NCI-H524 (cell line): ENCODE measurements at places on chromosomes 1 and 21.

GRCh38 chr1:160726114-160726497, 12.9 kb upstream of the SLAMF7 start:
- DNase-seq: no peak

DNA sequence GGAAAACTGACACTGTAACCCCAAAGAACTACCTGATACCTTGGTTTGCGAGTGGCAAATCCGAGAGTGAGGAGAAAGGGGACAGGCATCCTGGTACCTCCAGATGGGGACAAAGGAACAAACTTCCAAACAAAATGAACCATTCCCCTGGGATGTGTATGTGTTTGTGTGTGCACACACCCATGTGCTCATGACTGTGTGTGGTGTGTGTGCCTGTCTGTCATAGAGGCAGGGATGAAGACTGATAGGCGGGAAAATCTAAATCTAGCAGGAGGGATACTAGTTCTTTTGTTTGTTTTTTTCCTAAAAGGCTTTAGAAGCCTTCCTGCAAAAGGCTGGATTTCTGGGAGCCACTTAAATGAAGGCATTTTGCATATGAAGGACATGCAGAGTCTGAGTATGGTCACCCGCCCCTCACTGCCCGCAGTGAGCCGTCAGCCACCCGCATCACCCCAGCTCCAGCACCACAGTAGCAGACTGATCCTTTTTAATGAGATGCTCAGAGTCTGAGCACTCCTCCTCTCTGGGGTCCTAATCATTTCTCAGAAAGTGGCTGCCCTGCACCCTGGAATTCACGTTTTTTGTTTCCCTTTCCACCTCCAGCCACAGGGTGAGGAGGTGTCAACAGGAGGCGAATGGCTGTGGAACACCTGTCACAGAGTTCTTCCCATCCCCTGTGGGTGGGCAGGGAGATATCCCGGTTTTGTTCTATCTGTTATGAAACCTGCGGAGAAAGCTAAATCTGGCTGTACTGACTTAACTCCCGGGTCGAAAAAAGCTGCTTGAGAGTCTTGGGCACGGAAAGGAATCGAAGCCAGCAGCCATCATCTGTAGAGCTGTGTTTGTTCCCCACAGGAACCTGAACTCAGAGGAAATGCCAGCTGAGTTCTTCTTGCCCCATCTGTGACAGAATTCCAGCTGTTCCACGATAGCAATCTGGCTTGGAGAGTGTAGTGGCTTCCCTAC, 34.9 kb downstream of the UTP25 start:
- peak; percentile 36 for DNase-seq

DNA sequence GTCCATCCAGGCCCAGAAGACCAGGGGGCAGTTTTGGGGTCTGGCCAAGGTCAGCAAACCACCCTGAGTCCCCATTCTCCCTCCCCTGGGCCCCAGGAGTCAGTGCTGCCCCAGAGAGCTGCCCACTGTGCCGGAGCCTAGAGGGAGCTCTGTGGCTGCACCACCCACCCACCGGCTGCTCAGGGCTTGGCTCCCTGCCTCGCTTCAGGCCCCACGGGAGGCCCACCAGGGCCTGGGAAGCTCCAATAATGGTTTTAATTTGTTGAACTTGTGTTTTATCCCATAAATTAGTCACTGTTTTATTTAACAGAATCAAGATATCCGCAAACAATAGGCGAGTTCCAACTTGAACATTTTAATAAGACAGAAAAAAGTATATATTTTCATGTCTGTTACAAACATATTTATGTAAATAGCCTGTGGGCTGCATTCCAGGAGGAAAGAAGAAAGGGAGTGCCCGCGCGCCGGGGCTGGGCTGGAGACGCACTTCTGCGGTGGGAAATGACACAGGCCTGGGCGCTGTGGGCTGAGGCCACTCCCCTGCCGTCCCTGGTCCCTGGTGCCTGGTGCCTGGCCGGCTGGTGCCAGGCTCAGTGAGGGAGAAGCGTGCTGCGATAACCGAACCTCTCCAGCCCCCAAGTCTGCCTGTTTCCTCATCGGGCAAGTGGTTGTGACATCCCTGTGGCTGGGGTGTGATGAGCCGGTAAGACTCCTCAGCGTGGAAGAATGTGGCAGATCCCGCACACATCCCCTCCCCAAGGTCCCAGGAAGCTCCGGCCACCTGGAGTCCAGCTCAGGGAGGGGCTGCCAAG, 160.5 kb downstream of the PEX14 start:
- no peak for DNase-seq

- no peak for DNase-seq
Measured at GRCh38 chr1:207856276-207857023, 54.5 kb downstream of the CD34 start.

GRCh38 chr1:199867601-199868000, 159.9 kb upstream of the NR5A2 start:
- no peak for DNase-seq

- no peak for DNase-seq
Measured at GRCh38 chr1:117894078-117894477, 35.3 kb downstream of the GDAP2 start.
